H1 (cell line): ENCODE measurements at places on chromosomes 3 and 15.

- DNase-seq, result no peak
Measured at GRCh38 chr3:175664911-175665310, 805.8 kb downstream of the NAALADL2 start.

- DNase-seq, result no peak
Measured at GRCh38 chr3:10280571-10280970, 12.2 kb downstream of the GHRL start.

- no peak for DNase-seq
Measured at GRCh38 chr3:184241447-184242296, 7.1 kb downstream of the ALG3 start.

DNA sequence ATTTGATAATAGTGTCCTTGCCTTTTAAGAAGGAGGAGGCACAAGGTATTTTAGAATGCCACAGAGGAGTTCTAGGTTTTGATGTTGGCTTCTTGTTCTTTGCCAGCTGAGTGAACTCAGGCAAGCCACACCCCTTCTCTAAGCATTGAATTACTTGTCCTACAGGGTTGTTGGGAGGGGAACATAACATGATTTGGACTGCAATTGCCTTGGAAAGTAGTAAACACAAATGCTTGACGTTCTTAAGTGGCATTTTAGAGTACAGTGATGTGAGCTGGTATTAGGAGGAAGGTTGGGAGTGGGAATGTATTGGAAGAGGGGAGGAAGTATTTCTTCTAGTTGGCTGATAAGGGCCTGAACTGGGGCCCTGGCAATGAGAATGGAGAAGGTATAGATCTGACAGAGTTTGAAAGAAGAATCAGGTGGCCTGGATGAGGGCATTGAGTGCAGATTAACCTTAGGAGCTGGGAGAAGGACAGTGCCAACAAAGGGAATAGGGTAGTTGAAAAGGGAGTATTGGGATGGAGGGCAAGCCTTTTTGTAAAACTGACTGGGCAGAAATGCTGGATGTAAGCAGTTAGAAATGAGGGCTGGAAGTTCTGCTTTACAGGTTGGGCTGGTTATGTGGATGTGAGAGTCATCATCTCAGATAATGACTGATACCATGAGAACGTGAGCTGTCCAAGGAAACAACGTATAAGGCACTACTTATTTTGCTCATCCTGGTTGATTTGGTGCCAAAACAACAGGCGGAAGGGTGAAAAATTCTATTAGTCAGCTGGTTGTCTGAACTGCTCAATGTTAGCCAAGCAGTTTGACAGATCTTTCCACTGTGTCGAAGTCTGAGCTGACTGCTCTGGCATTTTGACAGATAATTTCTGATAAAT is 16.7 kb downstream of the KAT2B start:
- DNase-seq, result no peak

DNA sequence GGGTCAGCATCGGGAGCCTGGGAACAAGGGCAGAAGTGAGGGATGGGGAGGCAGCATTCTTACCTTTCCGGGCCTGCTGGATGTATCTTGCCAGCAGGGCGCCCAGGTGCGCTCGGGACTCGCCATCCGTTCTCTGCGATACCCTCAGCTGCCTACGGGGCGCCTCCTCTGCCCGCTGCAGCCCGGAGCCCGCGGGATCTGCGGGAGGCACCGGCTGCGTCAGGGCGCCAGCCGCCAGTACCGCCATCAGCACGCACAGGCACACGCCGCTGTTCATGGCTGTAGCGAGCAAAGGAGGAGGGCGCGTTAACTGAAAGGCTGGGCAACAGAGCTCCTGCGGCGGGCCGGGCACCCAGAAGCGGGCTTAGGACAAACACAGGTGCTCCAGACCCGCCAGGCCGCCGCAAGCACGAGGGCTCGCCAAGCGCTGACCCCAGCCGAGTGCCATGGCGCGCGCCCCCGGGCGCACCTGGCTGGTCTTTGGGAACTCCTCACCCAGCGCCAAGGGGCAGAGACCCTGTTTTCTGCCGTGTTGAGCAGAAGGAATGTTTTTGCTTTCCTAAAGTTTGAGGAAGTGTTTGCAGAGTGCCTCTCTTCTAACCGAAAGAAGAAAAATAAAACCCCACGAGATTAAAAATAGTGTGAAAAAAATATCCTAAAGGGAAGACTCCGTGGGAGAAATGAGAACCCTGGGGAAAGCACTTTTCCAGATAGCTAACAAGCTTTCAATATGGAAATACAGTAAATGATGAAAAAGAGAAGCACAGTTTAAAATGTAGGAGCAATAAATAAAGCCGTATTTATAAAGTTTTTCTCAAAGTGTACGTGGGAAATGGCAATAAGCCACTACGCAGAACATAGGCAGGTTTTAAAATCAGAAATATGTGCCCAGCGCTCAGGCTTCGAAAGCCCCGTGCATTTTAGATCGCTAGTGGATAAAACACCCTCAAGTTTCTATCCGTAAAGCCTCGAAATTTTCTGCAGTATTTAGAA is 2.3 kb downstream of the CCK start:
- peak; percentile 74 for DNase-seq

GRCh38 chr3:169348276-169348675 is 315.2 kb downstream of the MECOM start:
- DNase-seq, result no peak

DNA sequence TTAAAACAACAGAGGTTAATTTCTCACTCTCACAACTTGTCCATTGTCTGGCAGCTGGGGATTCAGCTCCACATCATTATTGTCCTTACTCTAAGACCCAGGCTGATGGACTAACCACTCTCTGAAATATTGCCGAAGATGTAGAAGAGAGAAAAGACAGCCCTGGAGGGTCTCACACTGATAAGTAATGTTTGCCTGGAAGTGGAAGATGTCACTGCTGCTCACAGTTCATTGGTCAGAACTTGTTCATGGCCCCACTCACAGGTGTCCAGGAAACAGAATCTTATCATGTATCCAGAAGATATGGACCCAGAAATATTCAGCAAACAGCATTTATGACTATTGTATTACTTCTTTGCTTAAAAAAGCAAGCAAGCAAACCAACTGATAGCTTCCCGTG is 62.2 kb upstream of the LPP start:
- no peak for DNase-seq

GRCh38 chr3:17094551-17094950 is 209.8 kb downstream of the PLCL2 start:
- DNase-seq, result no peak

DNA sequence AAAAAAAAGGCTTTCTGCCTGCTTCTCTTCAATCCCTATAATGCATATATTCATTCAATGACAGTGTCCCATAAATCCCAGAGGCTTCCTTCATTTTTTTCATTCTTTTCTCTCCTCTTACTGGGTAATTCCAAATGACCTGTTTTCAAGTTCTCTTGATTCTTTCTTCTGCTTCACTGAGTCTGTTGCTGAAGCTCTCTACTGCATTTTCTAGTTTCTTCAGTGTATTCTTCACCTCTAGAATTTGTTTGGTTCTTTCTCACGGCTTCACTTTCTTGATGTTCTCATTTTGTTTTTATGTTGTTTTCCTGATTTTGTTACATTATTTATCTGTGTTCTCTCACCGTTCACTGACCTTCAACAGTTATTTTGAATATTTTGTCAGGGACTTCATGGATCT is 141.6 kb downstream of the SCAPER start:
- DNase-seq, result no peak

DNA sequence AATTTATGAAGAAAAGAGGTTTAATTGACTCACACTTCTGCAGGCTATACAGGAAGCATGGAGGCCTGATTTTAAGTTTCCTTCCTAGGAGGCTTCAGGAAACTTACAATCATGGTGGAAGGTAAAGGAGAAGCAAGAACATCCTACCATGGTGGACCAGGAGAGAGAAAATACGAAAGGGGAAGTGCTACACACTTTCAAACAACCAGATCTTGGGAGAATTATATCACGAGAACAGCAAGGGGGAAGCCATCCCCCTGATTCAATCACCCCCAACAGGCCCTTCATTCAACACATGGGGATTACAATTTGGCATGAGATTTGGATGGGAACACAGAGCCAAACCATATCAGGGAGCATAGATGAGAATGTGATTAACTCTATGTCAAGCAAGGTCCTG is 121.0 kb downstream of the MTHFS start:
- DNase-seq, result no peak

DNA sequence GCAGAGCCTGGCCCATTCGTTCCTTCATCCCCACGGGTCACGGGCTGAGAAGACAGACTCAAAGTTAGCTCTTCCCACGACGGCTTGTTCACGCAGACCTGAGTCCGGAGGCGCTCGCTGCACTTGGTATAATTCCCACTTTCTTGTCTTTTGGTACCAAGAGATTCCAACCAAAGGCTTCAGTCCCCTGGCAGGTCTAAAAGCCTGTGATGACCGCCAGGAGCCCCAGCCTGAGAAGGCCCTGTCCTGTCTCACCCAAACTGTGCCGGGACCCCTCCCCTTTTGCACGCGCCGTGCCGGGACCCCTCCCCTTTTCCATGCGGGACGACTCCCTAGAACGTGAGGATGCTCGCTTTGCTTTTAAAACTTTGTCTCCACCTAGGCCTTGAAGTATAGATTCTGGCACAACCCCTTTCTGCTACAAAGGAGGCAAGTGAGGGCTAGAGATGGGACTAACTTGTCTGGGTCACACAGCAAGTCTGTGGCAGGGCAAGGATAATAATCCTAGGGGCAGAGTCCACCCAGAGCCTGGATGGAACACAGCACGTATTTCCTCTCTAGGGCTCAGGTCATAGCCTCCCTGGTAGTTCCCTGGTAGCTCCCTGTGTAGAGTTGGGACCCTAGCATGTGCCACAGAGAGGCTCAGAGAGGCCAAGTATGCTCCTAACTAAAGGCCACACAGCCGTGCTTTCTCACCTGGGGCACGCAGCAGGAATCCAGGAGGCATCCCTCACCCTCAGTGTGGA is 211.3 kb downstream of the XXYLT1 start:
- DNase-seq, result no peak

DNA sequence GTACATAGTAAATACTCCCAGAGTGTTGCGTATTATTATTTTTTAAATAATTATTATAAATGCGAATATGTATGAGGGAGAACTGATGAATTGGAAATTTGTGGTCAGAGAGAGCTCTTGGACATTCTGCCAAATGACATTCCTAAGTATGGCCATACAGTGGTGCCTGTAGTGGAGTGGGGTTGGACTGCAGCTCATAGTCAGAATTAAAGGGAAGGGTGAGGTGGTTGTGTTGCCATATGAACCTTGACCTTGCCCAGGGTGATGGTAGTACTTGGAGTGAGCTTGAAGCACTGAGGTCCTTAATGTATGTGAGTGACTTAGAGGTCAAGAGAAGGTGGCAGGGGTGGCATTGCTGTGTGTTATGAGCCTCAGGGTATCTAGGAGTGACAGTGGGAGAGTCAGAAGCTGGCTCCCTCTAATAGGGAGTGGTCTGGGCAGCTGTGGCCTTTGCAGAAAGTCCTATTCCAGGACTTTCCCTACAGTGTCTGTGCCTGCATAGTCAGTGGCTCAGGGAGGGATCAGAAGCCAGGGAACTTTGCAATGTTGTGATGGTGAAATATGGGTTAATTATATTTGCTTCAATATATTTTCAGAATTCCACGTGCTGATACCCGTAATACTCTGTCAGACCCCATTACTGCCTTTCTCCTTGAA is 26.2 kb downstream of the PDE8A start:
- DNase-seq, result no peak

DNA sequence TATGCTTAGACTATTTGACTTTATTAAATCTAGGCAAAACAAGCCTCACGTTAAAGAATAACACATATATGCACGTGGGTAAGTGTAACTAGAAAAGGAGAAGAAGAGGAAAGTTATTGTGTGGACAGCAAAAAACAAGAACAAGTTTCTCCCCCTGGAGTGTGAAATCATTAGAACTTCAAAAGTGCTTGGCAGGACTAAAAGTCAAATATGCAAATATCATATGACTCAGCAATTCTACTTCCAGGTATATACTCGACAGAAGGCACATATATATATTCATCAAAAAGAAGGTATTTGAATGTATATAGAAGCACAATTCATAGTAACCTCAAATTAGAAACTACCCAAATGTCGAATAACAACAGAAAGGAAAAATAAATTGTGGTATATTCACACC is 68.9 kb upstream of the STXBP5L start:
- DNase-seq, result no peak

- no peak for DNase-seq
Measured at GRCh38 chr3:114716126-114716525, 422.3 kb downstream of the TIGIT start.

DNA sequence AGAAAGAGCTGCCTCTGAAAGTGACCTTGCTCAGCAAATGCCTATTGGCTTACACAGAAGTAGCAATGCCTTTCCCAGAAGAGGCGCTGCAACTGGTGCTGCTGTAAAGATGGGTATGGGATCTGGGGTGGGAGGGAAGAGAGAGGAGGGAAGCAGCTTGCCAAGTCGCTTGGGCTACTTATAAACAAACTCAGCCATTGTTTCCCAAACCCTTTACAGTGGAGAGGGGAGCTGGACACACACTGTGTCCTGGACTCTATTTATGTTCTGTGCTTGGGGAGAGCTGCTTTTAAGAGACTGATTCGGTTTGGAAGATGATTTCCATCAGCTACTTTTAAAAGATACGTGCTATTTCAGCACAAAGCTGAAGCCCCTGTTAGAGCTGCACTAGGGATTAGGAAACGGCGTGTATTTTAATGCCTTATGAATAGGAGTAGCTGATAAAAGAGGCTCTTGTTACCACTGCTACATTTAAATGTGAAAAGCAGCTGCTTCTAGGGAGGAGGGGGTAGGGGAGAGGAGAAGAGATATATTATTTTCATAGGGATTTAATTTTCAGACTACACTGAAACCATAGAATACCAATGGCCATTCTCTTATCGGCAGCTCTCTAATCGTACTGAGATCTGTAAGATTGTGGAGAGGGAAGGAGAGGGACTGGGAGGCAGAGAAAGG is 440.6 kb downstream of the MCTP2 start:
- no peak for DNase-seq

DNA sequence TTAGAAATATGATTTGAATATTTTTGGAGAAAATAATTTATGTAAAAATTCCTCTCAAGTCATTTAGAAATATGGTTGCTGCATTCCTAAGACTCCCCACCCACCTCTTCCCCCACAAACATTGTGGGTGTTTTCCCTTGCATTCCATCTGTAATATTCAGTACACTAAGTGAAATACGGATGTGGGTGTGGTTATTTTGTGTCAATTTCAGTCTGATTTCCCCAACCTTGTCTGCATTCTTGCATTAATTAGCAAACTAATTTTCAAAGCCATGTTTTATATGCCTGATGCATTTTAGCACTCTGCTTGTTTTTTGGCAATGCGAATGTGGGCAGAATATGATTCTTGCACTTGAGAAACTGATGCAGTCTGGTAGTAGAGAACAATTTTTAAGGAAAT is 408.3 kb upstream of the RGMA start:
- DNase-seq, result no peak

DNA sequence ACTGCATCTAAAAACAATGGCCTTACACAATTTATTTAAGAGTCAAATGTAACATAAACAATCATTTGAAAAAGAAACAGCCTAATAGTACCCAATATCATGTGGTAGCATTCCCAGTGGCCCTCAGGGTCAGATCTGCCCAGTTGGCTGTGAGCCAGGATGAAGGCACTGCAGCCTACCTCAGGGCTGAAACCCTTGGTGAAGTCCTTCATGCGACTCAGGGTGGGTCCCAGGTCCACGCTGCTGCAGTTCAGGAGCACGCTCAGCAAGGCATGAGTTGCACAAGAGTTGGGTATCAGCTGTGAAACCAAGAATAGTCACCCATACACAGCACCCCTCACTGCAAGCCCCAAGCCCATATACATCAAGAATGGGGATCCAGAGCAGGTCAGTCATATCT is 37.1 kb downstream of the SEMA3G start:
- no peak for DNase-seq
